ENCODE measurements at places on chromosomes 5 and 9.

DNA sequence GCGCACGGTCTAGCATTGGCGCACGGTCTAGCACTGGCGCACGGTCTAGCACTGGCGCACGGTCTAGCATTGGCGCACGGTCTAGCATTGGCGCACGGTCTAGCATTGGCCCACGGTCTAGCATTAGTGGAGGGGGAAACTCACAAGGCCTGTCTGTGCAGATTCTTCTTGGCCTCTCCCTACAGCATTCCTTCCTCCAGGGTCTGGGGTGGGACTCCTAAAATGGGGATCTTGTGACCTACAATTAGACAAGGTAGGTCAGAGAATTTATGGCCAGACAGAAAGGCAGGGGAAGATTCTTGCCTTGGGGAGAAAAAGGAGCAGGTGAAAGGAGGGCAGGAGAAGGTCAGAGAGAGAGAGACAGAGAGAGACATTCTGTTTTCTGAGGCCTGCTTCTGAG is 5.4 kb upstream of the GBGT1 start:
- no peak for DNase-seq

- no peak for DNase-seq
Observed at GRCh38 chr5:8094304-8094703, 225.4 kb downstream of the MTRR start.

DNA sequence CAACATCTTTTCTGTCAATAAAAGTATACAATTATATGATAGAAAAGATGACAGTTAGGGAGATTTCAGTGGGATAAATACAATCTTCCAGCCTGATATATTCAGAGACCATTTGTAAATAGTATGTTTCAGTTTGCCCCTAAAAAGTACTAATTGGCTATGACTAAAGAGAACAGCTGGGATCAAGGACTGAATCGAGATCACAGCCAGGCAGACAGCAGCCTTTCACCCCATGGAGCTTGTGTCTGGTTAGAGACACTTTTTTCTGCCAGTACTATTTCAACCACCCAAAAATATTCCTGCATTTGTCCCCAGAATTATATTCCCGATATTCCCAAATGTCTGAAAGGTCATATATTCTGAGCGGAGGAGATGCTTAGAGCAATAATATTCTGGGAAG is 577.3 kb upstream of the TLE4 start:
- DNase-seq, result no peak

- no peak for DNase-seq
Observed at GRCh38 chr9:33135031-33135461, 32.1 kb downstream of the B4GALT1 start.

- DNase-seq, result no peak
Observed at GRCh38 chr5:41219658-41220269, 6.4 kb upstream of the C6 start.

GRCh38 chr9:35306283-35306682 is 144.5 kb downstream of the UNC13B start:
- no peak for DNase-seq

DNA sequence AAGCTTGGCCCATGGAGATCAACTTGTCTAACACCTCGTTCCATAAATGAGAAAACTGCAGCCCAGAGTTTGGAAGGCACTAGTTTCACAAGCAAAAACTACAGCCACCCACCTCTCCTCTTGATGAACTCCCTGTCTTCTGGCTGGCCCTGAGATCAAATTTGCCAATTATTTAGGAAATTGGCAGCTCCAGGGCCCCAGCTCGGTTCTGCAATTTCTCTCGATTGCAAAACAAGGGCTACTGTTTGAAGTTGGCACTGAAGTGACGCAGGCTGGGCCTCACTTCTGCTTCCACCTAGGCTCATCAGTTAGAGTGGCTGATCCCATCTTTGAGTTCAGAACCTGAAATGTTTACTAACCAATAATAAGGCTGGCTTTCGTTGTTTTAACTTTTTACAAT is 3.7 kb upstream of the GPX3 start:
- DNase-seq, result no peak

DNA sequence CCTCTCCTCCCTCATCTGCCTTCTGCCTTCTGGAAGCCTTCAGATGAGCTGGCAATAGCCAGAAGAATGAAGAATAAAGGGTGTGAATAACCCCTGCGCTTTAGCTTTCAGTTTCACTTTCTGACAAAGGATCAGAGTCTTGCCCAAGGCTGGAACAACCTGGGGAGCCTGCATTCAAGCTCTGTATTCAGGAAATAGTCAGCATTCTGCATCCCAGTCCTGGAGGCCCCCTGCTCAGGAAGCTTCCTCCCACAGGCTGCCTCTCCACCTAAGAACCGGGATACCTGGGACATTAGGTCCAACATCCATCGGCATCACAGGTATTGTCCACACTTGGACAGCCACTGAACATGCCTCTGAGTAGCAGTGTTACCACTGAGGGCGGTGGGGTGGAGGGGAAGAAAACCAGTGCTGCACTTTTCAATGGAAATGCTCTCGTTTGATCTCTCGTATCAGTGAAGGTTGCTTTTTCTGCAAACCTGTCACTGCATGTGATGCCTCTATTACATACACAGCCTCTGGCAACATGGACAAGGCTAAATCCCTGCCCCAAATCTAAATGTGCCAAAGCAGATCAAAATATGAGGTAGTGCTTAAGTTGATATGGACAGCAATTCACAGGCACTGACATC is 39.8 kb upstream of the ACO1 start:
- no peak for DNase-seq

- no peak for DNase-seq
Observed at GRCh38 chr5:147410496-147411358, 99.1 kb downstream of the DPYSL3 start.

DNA sequence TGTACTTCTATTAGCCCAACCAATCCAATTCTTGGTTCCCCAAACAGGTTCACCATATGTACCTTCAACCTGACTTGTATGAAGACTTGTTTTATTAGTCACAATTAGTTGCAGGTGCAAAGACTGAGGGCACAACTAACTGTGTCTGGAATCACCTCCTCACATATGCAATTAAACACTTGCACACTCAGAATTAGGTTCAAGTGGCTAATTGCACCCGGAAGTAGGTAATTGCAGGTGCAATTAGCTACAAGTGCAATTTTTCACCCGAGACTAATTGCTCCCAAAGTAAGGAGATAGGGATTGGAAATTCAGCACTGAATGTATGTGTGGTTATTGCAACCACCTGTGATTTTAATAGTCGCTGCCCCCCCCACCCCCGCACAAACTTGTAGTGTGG is 338.9 kb downstream of the ZSWIM6 start:
- no peak for DNase-seq

DNA sequence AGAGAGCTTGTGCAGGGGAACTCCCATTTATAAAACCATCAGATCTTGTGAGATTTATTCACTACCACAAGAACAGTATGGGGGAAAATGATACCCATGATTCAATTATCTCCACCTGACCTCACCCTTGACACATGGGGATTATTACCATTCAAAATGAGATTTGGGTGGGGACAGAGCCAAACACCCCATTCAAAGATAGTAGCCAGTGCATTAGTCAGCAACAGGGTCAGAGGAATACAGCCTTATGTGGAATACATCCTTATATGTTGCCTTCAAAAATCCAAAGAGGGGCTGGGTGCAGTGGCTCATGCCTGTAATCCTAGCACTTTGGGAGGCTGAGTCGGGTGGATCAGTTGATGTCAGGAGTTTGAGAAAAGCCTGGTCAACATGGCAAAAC is 563.2 kb downstream of the CCDC171 start:
- DNase-seq, result no peak

DNA sequence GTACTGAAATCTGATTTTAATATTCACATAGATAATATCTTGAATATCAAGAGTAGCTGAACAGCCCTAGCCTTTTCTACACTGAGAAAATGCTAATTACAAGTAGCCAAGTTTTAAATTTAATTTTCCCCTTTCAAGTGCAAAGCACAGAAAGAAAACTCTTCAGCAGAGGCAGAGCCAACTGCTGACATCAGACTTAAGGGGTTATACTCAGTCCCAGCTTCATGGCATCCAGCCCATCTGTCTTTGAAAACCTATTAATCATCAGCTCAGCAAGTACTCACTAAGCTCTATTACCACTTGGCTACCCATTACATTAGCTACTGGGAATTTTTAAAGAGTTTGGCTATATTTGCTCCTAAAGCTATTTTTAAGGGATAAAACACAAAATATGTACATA is 220.5 kb downstream of the SLC12A2 start:
- DNase-seq, result no peak

DNA sequence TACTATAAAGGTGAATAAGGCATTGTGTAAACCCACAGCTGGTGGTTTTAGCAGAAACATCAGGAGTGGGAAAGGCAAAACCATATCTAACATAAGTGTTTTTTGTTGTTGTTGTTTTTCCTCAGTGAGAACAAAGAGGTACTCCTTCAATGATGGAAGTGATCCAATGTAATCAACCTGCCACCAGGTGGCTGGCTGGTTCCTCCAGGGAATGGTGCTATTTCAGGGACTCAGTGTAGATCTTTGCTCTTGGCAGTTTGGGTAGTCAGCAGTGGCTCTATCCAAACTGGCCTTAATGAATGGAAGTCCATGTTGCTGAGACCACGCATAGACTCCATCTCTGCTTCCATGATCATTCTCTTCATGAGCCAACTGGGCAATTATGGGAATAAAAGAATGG is 10.8 kb downstream of the DMRTA1 start:
- no peak for DNase-seq

- no peak for DNase-seq
Observed at GRCh38 chr9:12212860-12213259, 480.3 kb upstream of the TYRP1 start.

GRCh38 chr5:103408408-103408807 is 149.8 kb downstream of the MACIR start:
- DNase-seq, result no peak

DNA sequence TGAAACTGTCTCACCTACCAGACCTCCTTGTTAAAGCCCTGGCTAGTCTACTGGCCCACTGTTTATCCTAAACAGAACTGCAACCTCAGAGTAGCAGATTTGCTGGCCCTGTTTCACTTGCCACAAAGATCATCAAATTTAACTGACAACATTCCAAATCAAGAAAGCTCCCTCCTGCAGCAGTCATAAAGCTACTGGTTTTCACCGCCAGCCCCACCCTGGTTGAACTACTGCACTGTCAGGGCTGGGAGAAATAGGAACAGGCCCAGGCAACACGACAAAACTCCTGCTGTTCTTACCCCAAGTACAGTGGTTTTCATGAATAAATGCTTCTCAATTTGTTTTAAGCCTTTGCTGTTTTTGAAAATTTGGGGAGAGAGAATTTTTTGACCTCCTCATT is 63.0 kb downstream of the NR6A1 start:
- no peak for DNase-seq

- DNase-seq, result no peak
Observed at GRCh38 chr9:109416135-109416706, 81.9 kb downstream of the PTPN3 start.

DNA sequence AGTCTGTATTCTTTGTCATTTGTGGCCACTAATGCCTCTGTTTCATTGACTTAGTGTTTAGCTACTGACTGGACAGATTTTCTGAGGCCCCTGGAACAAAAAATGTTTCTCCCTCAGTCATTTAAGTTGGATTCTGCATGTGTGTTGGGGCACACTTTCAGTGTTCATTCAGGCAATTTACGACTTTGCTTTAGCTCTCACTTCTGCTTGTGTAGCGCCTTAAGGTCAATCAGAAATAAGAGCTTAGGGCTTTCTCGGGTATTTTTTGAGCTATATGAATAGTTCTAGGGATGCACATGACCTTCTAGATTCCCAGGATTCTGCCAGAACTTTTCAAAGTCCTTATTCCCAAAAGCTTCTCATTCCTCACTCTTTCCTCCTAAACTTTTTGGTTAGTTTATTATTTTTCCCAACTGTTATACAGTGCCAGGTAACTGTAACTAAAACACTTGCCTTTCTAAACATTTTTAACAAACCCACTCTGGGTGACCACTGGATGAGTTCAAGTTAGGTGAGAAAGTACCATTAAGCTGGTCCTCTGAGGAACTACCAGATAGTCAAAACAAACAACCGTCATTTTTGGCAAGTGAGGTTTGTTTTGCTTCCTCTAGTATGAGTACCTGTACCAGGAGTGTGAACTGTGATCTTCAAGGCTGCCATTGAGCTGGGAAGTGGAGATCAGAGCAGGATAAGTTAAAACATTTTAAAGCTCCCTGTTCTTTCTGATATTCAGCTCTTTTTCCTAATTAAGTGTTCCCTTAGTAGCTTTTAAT is 571.3 kb upstream of the TLE4 start:
- no peak for DNase-seq

DNA sequence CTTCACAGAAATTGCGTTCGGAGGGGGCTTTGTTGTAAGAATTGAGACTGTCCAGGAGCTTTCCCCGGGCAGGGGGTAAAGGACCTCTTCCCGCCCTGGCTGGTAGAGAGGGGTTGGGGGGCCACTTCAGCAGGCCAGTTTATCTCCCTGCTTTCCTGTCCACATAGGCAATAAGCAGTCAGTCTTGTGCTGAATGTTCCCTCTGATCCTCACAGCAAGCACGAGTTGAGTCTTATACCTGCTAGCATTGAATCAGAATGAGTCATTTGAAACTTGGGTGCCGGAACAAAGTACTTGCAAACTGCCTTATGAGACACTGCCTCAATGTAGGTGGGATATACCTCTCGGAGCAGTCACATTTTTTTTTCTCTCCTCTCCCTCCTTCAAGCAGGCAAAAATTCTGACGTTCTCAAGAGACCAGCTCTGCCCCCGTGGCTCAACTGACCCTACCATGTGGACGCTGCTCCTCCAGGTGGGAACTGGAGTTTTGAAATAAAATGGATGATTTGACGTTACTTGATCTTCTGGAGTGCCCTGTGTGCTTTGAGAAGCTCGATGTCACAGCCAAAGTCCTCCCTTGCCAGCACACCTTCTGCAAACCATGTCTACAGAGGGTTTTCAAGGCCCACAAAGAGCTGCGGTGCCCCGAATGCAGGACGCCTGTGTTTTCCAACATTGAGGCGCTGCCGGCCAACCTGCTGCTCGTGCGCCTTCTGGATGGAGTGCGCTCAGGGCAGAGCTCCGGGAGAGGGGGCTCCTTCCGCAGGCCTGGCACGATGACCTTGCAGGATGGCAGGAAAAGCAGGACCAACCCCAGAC is 1.3 kb downstream of the SH3RF2 start:
- no peak for DNase-seq

GRCh38 chr5:134769206-134769605 is 10.6 kb downstream of the DDX46 start:
- DNase-seq, result no peak

DNA sequence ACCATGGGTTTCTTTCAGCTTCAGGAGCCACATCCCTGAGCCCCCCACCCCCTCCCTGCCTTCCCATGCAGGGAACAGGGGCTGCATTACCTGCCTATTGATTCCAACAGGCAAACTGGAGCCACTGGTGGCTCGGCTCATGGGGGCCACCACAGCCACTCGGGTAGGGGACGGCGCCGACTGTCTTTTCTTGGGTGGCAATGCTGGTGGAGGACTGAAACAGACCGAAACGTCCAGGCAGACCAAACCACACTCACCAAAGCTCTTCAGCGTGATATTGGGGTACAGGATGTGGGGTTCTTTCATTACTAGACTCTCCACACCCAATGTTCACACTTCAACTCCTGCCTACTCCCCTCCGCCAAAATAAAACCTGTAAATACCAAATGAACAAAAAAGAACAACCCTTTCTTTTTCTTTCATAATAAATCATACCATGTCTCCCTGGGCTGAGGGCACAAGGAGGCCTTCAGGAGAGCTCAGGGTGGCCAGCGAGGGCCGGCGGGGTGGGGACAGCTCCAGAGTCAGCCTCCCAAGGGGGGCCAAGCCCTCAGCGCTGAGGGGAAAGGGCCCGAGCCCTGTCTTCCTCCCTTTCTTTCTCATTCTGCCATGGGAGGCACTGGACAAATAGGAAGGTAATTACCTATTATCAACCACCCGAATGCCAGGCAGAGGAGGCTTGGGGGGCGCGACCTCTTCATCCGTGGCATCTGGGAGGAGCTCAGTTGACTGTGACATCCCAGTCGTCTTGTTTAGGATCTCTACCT is 83.3 kb downstream of the PRRT1B start:
- no peak for DNase-seq

- no peak for DNase-seq
Observed at GRCh38 chr5:5316334-5316733, 106.1 kb upstream of the ICE1 start.

All from T1000 (cell line).